A549 treated with DMSO at 1 μM for 4 hours (cell line): ENCODE measurements at places on chromosomes 3 and 15. TPM values are rescaled to one million over a fixed set of nuclear protein-coding genes. Genes with fewer than 3 reads are reported as not detected.

The ANKUB1 gene
- not detected in 5 replicates for total RNA-seq

The MAPKAPK3 gene
- 23.5 to 26.5 TPM (median 25.6 TPM) in 5 replicates for total RNA-seq

The CHCHD6 gene
- total RNA-seq, result 17.8 to 20.2 TPM (median 19.8 TPM) in 5 replicates

The LRRC2 gene
- total RNA-seq, result 0.04 TPM in 1 of 5 replicates, not detected in the others

The CD86 gene
- not detected in 5 replicates for total RNA-seq

The SEMA6D gene
- not detected in 5 replicates for total RNA-seq

The JMJD7 gene
- total RNA-seq, result 2.9 to 4.5 TPM (median 3.6 TPM) in 5 replicates

The NOX5 gene
- 0.12 to 0.48 TPM (median 0.20 TPM) in 5 replicates for total RNA-seq

The SLC25A26 gene
- 17.1 to 21.5 TPM (median 19.7 TPM) in 5 replicates for total RNA-seq

The GNB4 gene
- total RNA-seq, result 9.4 to 17.3 TPM (median 15.4 TPM) in 5 replicates

The SLC2A2 gene
- not detected in 5 replicates for total RNA-seq

The CLDN11 gene
- 0.07 to 0.24 TPM (median 0.13 TPM) in 4 of 5 replicates, not detected in the other for total RNA-seq

The PP2D1 gene
- total RNA-seq, result not detected in 5 replicates

The TUSC2 gene
- 25.9 to 35.4 TPM (median 33.7 TPM) in 5 replicates for total RNA-seq

The IGF2BP2 gene
- 8.0 to 12.1 TPM (median 10.3 TPM) in 5 replicates for total RNA-seq

The GOLGA6D gene
- total RNA-seq, result 0.11 to 0.12 TPM in 2 of 5 replicates, not detected in the others

The SLC15A2 gene
- total RNA-seq, result 0.06 to 0.43 TPM (median 0.14 TPM) in 5 replicates

The ZCWPW2 gene
- 0.08 to 0.15 TPM in 2 of 5 replicates, not detected in the others for total RNA-seq

The DUOXA2 gene
- total RNA-seq, result not detected in 5 replicates

The SST gene
- not detected in 5 replicates for total RNA-seq

The MBD4 gene
- total RNA-seq, result 20.8 to 27.0 TPM (median 22.7 TPM) in 5 replicates

The NKIRAS1 gene
- total RNA-seq, result 9.0 to 10.8 TPM (median 9.4 TPM) in 5 replicates

The CYP1A1 gene
- 1.3 to 3.1 TPM (median 1.8 TPM) in 5 replicates for total RNA-seq

The SH2D7 gene
- not detected in 5 replicates for total RNA-seq

The GRK7 gene
- total RNA-seq, result 0.02 TPM in 1 of 5 replicates, not detected in the others

The ZBTB11 gene
- 9.1 to 12.2 TPM (median 10.9 TPM) in 5 replicates for total RNA-seq

The RHCG gene
- total RNA-seq, result 33.6 to 42.7 TPM (median 35.6 TPM) in 5 replicates

The PIF1 gene
- 13.2 to 23.5 TPM (median 21.1 TPM) in 5 replicates for total RNA-seq

The CFAP44 gene
- total RNA-seq, result 0.73 to 2.6 TPM (median 1.9 TPM) in 5 replicates

The GNAT1 gene
- total RNA-seq, result 0.09 TPM in 1 of 5 replicates, not detected in the others

The TRIM71 gene
- 0.01 TPM in 1 of 5 replicates, not detected in the others for total RNA-seq

The MED12L gene
- total RNA-seq, result 0.30 to 0.72 TPM (median 0.60 TPM) in 5 replicates

The PSTPIP1 gene
- not detected in 5 replicates for total RNA-seq

The GCNT3 gene
- total RNA-seq, result 156 to 216 TPM (median 179 TPM) in 5 replicates

The SCN5A gene
- 0.57 to 1.3 TPM (median 0.92 TPM) in 5 replicates for total RNA-seq

The WNT5A gene
- 0.62 to 1.3 TPM (median 0.82 TPM) in 5 replicates for total RNA-seq

The WDR73 gene
- 38.4 to 51.1 TPM (median 40.9 TPM) in 5 replicates for total RNA-seq

The PPP1R14D gene
- total RNA-seq, result 0.19 to 0.35 TPM (median 0.28 TPM) in 3 of 5 replicates, not detected in the others

The UQCC5 gene
- 52.0 to 85.4 TPM (median 56.0 TPM) in 5 replicates for total RNA-seq

The CRYGS gene
- total RNA-seq, result 0.46 to 0.77 TPM (median 0.73 TPM) in 5 replicates

The FETUB gene
- total RNA-seq, result 0.08 to 0.12 TPM (median 0.10 TPM) in 4 of 5 replicates, not detected in the other

The CEP152 gene
- 3.4 to 10.5 TPM (median 4.9 TPM) in 5 replicates for total RNA-seq

The C2CD4B gene
- total RNA-seq, result 0.07 to 0.09 TPM (median 0.08 TPM) in 3 of 5 replicates, not detected in the others

The PEAK1 gene
- 7.3 to 12.6 TPM (median 12.2 TPM) in 5 replicates for total RNA-seq

The C3orf80 gene
- 1.8 to 2.7 TPM (median 1.9 TPM) in 5 replicates for total RNA-seq

The KCNMB3 gene
- total RNA-seq, result 0.91 to 1.6 TPM (median 1.2 TPM) in 5 replicates

The IL16 gene
- 0.15 to 0.24 TPM in 2 of 5 replicates, not detected in the others for total RNA-seq

The MAP2K5 gene
- total RNA-seq, result 7.7 to 13.0 TPM (median 11.9 TPM) in 5 replicates

The POPDC2 gene
- total RNA-seq, result 0.16 to 0.99 TPM (median 0.24 TPM) in 4 of 5 replicates, not detected in the other

The HHLA2 gene
- total RNA-seq, result 0.05 to 0.26 TPM (median 0.08 TPM) in 4 of 5 replicates, not detected in the other
